ENCODE measurements at places on chromosomes 7 and 10. TPM values are rescaled to one million over a fixed set of nuclear protein-coding genes. Genes with fewer than 3 reads are reported as not detected.

Gene ZNF786
- total RNA-seq: 7.0 TPM

Gene HOXA1
- 0.40 TPM for total RNA-seq

GRCh38 chr7:157027568-157028198 is 17.2 kb upstream of the MNX1 start:
- peak; percentile 50 for DNase-seq

DNA sequence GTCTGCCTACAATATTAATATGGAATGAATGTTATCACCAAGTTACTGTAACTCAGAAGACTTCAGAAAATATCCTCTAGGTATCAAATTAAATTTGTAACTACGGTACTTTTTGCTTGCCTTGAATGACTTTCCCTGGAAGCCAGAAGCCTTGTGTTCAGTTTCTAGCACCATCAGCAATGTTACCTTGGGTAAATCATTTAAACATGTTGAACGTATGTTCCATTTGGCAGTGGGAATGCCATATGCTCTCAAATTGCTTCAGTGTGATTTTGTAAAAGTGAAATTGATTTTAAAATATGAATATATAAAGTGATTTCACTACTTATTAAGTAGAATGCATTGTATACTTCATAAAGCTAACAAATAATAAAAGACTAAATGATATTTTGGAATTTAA is 11.2 kb downstream of the RPA3 start:
- no peak for DNase-seq

DNA sequence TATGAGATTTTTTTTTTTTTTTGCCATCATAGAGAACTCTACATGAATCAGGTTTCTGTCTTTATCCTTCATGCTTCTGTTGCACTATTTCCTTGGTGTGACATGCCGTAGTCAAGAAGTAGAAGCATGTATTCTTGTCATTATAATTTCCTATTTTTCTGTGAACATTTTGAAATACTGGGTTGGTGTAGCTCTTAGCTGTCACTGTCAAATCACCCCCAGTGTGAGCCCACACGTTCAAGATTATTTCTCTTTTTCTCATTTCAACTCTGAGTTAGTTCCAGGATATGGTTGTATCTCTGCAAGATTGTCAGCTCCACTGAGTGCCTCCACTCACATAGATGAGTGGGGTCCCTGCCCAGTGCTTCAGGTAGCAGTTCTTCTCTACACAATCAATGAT is 209.5 kb downstream of the NRG3 start:
- DNase-seq: no peak
